ENCODE measurements at places on chromosomes 1 and 21.

DNA sequence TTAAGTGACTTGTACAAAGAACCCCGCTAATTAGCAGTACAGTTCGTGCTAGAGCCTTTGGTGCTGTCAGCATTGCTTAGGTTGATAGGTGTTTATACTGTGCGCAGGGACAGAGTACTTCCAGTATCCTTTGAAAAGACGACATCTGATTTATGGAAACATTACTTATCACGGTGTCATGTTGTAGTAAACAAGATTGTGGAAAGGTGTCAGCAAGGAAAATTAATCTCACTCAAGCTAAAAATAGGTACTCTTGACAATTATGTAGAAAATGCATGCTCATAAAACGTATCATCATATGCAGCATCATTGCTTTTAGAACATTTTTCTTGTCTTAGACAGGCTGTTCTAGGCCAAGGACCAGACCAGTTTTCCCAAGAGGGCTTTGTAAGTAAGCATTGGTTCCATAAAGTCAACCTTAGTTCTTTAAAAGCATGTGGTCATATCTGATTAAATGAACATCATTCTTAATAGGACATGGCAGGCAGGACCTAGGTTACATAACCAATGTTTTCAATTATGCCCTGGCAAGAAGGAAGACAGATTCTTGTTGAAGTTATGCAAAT is 33.0 kb downstream of the SH3BGR start:
- no peak for DNase-seq

DNA sequence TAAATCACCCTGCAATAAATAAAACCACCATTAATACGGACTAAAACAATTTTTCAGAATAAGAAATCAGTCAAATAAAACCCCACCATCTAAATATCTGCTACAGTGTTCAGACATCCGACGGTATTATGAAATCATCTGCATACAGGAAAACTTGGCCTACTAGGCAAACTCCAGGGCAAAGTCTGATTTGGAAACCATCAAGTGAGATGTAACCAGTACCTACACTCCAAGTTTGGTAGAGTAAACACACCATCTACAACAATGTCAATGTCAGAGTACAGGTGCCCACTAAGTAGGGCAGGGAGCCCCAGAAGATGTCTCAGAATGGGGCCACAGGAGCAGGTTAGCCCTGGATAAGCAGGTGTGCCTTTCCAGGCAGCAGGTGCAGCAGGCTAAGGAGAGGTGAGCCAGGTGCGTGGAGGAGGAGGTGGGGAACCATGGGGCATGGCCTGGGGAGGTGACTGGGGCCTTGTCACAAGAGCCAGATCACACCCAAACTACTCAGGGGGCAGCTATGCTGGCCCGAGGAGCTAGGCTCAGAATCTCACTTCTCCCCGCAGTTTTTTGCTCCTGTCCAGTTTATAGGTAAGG is 59.6 kb downstream of the CAPZB start:
- DNase-seq = no peak

DNA sequence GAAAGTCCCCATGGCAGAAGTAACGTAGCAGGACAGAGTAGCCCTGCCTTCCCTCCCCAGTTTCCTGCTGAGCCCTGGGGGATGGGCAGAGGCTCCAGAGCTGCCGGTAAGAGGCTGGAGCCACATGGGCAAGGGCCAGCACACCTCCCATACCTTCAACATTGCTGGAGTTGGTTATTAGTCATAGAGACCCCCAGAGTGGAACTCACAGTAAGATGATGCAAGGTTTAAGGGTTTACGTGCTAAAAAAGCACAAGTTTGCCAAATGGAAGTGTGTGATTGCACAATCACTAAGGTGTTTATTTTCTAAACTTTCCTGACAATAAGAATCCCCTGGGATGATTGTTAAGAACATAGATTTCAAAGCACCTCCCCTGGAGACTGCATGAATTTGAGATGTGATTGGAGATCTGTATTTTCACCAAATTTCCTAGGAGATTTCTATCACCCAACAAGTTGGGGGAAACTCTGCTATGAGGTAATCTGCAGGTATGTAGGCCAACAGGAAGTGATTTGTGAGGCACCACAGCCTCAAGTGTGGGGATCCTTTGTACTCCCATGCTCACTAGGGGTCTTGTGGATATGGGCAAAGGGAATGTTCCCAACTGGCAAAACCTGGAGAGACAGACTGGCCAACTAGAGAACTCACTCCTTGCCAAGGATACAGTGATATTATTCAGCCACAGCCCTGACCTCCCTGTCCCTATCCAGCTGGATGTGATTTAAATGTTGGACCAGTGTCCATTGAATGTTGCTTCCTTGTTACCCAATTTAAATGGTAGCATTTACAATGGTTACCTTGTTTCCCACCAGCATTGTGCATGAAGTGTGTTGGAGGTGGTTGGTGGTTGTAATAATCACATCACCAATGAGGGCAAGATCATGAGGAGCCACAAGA is 37.1 kb upstream of the CSF1 start:
- DNase-seq = no peak

- DNase-seq = no peak
Observed at GRCh38 chr1:63934697-63935096, 160.9 kb downstream of the ROR1 start.

- DNase-seq = no peak
Observed at GRCh38 chr21:36910581-36911307, 55.7 kb downstream of the HLCS start.

DNA sequence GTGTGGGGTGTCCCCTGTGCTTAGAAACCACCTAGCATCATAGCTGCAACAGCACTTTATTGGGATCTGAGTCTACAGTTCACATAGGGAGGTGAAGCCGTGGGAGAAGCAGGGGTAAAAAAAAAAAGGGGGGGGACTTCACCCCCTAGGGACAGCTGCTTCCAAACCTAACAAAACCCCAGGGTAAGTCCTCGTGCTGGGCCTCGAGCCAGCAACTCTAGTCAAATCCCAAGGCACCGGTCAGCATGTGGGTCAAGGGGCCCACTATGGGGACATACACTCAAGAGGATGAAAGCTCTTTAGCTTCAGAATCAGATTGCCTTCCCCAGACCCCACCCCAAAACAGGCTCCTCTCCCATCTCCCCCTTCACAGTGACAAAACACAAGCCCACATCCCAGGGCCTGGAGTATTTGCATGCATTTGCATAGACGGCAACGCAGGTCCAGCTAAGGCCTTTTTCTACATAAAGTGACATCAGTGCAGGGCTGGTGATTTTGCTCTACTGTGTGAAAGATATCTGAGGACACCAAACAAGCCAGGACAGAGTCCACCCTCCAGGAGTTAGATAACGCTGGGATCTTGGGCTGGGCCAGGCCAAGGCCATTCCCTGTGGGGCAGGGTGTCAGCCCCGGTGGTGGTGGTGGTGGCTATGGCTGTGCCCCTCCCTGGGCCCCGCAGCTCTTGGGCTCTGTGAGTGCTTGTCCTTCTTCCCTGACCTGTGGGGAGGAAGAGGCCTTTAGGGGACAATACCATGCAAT is 8.1 kb upstream of the PMVK start:
- no peak for DNase-seq

DNA sequence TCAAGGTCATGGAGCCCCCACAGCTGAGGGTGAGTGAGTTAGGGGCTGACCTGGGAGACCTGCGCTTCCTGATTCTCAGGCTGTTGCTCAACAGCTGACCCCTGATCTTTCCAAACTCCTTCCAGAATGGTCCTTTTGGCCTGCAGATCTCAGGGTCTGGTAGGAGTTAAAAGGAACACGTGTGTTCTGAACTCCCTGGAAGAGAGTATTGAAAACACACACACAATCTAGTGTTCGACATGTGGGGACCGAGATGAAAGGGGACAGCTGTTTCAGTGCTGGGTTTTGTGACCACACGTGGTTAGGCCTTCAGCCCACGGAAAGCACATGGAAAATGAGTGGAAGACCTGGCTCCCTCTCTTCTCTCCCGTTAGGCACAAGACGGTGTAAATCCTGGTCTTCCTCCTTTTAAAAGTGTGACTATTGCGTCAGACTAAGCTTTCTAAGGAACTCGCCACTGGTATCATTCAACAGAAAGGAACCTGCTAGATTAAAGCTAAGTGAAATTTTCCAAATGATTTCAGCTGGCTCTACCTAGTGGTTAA is 49.6 kb downstream of the RUNX1 start:
- no peak for DNase-seq

DNA sequence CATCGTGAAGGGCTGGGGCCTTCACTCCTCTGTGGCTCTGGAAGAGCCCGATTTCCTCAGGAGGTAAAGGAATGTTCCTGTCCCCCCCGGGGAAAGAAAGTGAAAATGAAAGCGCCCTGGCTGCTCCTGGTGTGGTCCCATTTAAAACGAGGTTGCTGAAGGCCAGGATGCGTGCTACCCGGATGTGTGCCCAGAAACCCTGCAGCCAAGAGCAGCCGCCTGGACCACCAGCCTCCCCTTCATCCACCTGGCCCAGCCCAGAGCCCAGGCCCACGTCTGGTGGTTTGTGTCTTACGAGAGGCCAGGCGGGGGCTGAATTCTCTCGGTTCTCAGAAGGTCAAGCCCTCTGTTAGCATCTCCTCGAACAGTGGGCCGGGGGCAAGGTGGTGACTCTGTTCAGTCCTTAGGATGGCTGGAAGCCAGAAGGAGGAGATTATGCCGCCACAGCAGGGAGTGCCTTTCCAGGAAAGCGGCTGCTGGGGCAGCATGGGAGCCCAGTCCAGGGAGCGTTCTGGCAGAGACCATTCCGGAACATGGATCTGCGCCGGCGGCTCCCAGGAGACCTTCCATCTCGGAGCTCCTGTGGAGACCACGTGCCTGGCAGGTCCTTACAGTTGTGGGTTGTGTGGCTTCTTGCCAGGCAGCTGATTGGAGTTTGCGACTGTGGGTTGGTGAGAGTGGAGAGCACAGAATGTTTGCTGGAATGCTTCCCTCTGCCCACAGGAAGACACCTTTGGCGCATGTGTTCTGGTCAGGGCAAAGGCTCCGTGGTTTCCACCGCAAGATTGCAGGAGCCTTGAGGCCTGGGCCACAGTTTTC is 1.4 kb downstream of the GUK1 start:
- DNase-seq = no peak

- no peak for DNase-seq
Observed at GRCh38 chr1:39275836-39276507, 71.5 kb downstream of the MACF1 start.

DNA sequence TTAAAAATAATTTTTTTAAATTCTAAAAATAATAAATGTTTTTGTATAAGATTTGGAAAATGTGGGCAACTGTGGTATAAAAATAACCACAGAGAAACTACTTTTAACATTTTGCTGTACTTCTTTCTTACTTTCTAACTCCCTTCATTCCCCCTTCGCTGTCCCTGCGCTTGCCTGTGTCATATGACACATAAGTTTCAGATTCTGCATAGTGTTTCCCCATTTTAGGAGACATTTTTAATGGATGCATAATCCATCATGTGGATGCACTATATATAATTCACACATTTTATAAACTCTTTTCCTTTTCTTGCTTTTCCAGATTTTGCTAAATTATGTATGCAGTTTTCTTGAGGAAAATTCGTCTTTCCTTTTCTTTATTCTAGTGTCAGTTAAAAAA is 16.3 kb downstream of the ATG4C start:
- DNase-seq = no peak

DNA sequence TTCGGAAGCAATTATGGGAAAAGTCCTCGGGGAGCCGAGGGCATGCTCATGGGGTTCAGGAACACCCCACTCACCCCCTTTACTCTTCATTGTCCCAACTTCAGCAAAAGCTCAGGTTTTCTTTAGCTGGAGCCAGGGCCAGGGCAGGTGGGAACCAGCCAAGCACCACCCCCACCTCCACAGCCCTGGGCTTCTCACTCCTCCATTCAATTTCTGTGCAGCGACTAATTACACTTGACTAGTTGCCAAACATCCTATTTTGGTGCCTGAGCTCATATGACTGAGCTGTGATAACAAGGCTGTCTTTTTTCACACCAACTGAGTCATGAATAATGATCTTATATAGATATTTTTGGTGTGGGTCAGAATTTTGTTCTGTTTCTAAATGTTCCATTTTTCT is 257.2 kb upstream of the AJAP1 start:
- DNase-seq = no peak

GRCh38 chr1:25066256-25066655 is 136.2 kb upstream of the RUNX3 start:
- DNase-seq = no peak

DNA sequence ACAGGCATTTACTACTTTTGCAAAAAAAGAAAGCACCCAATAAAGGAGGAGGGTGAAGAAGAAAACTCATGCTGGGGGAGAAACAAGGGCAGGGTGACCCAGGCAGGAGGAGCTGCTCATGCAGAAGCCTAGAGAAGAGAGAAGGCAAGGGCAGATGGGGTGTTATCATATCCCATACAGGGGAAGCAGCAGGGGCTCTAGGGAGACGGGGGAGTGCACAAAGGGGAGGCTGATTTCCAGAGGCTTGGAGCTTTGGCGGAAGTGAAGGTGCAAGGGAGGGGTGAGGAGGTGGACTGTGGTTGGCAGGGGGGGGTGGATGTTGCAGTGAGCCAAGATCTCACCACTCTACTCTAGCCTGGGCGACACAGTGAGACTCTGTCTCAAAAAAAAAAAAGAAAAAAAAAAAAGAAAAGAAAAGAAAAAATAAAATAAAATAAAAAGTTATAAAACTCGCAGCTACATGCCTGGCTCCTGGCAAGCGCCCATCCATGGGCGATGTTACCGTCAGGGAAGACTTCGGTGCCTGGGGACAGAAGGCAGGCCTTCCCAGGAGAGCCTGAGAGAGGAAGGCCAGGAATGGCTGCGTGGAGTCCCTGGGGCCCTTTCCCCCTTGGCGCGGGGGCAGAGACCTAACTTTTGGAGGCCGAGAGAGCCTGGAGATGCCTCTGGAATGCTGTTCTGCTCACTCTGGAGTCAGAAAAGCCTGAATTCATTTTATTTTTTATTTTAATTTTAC is 3.3 kb upstream of the FCN3 start:
- DNase-seq = no peak

DNA sequence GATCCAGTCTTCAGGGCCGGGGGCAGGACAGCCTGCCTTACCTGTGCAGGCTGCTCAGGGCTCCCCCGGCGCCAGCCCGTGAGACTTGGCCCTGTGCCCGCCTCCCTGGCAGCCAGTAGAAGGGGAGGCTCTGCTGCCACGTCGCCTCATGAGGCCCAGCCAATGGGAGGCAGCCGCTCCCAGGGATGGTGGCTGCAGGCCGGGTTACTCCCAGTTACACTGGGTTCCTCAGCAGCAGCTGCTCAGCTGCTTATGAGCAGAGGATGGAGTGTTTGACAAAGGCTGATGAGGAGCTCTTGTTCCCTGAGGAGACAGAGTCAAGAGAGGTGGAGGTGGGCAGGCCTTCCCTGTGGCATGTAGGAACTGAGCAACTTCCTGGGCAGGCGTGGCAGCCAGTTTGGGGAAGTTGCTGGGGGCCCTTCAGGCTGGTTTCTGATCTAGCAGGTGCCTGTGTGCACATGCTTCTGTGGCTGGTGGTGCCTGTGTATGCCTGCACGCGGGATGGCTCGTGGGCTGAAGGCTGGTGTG is 5.5 kb downstream of the MFSD2A start:
- no peak for DNase-seq

Measured in H1 (cell line).